ENCODE measurements at places on chromosomes 11 and 22. TPM values are rescaled to one million over a fixed set of nuclear protein-coding genes. Genes with fewer than 3 reads are reported as not detected.

The CNTF gene
- 2.3 TPM for total RNA-seq

The ISX gene
- not detected for total RNA-seq

The SEC14L6 gene
- total RNA-seq, result not detected

The CAVIN3 gene
- 18.6 TPM for total RNA-seq

The C22orf15 gene
- not detected for total RNA-seq

The NCR3LG1 gene
- total RNA-seq, result 1.5 TPM

The MYEOV gene
- total RNA-seq, result 135 TPM

The TUBA8 gene
- total RNA-seq, result 2.3 TPM

The TRIM29 gene
- total RNA-seq, result 0.54 TPM

The POU2AF2 gene
- total RNA-seq, result not detected

The OR10G8 gene
- not detected for total RNA-seq

The PHOX2A gene
- total RNA-seq, result not detected

The ANO1 gene
- total RNA-seq, result 41.7 TPM

The TRIM44 gene
- total RNA-seq, result 33.4 TPM

The TREH gene
- total RNA-seq, result 0.15 TPM

The TMPRSS4 gene
- 1.5 TPM for total RNA-seq

The MMP10 gene
- total RNA-seq, result not detected

The TRIM51G gene
- not detected for total RNA-seq

The DERL3 gene
- not detected for total RNA-seq

The FGF19 gene
- 37.5 TPM for total RNA-seq

The F2 gene
- 0.47 TPM for total RNA-seq

The UBQLNL gene
- not detected for total RNA-seq

The FOLR1 gene
- 4.8 TPM for total RNA-seq

The HTR3A gene
- 0.12 TPM for total RNA-seq

The OR4C6 gene
- total RNA-seq, result not detected
